ENCODE measurements at places on chromosomes 4 and X.

- no peak for DNase-seq
Observed at GRCh38 chrX:46184749-46185148, 360.5 kb downstream of the ZNF674 start.

- DNase-seq: no peak
Observed at GRCh38 chr4:54187148-54187547, 41.9 kb upstream of the PDGFRA start.

DNA sequence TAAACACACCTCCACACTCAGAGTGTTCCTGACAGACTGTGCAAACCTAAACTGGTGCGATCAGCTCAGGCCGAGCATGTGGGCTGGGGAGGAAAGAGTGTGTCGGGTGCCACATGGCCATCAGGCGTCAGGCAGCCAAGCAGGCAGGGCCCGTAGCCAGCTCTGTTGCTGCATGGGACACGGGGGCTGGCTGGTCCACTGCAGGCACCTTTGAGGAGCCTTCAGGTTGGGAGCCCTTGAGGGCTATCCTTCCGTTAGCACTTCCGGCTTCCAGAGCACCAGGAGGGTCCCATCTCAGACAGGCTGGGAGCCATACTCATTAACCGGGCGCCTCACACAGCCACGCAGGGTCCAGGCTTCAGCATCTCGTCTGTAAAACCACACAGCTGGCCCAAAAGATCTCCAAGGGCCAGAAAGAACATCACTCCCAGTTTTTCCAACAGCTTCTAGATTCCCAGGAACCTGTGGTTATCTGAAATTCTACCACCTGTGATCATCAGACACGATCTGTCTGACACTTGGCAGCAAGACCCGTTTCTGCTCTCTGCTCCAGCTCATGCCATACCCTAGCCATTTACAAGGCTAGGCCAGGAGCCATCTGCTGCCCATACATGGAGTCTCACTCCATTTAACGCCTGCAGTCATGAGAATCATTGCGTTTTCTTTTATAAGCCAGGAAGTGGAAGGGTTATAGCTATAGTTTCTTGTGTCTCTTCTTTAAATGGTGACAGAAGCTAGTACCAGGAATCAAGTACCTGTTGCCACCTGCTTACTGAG lies 87.5 kb downstream of the NSUN7 start:
- peak; percentile 42 for DNase-seq

DNA sequence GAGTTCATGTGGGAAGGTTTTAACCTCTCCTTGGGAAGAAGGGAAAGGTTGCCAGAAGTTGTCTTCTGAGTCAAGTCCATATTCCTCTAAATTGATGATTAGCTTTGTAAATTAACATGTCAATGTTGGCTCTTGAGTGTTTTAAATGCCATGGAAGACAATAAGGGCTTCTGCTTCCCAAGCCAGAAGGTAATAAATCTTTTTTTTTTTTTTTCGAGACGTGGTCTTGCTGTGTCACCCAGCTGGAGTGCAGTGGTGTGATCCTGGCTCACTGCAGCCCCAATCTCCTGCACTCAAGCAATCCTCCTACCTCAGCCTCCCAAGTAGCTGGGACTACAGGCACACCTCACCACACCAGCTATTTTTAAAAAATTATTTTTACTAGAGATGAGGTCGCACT lies 5.0 kb upstream of the REST start:
- no peak for DNase-seq

- no peak for DNase-seq
Observed at GRCh38 chr4:95867919-95868318, 28.0 kb downstream of the PDHA2 start.

- no peak for DNase-seq
Observed at GRCh38 chrX:134369576-134369975, 90.4 kb upstream of the HPRT1 start.

GRCh38 chr4:12144051-12144450 lies 715.4 kb upstream of the HS3ST1 start:
- no peak for DNase-seq

DNA sequence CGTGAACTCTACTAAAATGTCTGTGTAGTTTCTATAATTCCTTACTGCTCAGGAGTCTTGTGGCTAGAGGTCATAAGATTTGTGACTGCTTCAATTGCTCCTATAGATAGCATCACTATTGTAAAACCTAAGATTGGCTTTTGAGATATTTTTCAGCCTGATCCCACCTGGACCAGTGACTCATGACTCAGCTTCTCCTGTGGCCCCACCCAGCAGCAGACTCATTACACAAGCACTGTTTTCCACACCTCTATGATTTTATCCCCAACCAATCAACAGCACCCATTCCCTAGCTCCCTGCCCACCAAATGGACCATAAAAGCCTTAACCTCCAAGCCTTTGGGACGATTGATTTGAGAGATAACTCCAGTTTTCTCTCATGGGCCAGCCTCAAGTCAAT lies 1157.0 kb upstream of the INTU start:
- no peak for DNase-seq

DNA sequence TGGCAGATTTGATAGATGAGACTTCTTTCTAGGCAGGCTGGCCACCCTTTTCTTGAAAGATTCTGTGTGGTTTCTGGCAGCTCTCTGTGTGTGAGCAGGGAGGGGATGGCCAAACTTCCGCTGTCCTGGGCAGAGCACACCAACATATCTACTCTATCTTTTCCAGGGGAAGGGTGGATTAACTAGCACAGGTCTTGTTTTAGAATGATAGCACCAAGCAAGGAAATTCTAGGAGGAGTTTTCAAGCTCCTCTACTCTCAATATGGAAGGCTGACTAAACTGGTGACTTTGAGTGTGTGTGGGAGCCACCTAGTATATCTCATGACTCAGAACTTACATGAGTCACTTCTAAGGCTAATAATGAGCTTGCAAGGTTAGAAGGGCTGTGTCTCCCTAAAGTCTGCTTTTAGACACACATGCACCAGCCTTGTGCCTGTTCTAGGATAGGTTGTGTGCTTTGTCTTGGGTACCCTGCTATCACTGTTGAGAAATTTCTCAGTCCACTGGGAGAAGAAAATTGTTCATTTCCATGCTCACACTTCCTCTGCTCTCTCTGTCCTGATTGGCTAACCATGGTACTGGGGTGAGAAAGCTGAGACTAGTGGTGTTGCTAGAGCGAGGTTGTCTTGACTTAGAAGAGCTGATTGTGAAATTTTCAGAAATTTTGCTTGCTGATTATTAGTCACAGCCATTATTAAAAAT lies 72.9 kb downstream of the YIPF6 start:
- peak; percentile 27 for DNase-seq
